Mesothelial cell of epicardium (in vitro differentiated cells): ENCODE measurements at places on chromosomes 11 and 22. TPM values are rescaled to one million over a fixed set of nuclear protein-coding genes. Genes with fewer than 3 reads are reported as not detected.

The CHRM1 gene
- 0.09 to 0.72 TPM (median 0.11 TPM) in 3 replicates for total RNA-seq

The SLC17A6 gene
- not detected in 3 replicates for total RNA-seq

DNA sequence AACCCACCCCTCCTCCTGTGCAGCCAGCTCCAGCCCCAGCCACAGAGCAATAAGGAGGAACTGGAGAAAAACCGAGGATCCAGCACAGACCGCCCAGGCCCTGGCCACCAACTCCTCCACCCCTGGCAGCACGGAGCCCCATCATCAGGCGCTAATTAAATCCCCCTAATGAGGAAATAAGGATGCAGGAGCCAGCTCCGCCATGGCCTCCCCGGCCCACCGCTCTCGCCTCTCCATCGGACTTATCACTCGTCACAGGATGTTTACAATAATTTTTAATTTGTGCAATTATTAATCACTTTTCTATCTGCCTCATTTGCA lies 42.6 kb downstream of the BUD13 start:
- H3K36me3 ChIP-seq = no peaks in the 10 kb centered on the region
- H3K4me3 ChIP-seq = no peak overlapping the region
- no peak for DNase-seq
- peaks cover 3% of the 10 kb centered on the region for H3K4me1 ChIP-seq
- H3K27ac ChIP-seq = no peak overlapping the region

DNA sequence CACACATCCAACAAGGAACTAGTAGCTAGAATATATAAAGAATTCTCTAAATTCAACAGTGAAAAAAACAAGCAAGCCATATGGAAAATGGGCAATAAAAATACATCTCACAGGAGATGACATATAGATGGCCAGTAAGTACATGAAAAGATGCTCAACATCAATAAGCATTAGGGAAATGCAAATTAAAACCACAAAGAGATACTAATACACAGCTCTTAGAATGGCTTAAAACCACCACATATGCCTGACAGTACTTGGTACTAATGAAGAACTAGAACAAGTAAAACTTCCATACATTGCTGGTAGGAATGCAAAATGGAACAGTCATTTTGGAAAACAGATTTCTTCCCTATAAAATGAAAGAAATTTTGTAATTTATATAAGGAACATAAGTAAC lies 71.6 kb upstream of the GAB2 start:
- no peaks in the 10 kb centered on the region for H3K4me1 ChIP-seq
- no peaks in the 10 kb centered on the region for H3K27me3 ChIP-seq
- H3K27ac ChIP-seq = no peak overlapping the region
- peaks cover 37% of the 10 kb centered on the region for H3K36me3 ChIP-seq
- no peak overlapping the region for H3K4me3 ChIP-seq
- no peak for DNase-seq

DNA sequence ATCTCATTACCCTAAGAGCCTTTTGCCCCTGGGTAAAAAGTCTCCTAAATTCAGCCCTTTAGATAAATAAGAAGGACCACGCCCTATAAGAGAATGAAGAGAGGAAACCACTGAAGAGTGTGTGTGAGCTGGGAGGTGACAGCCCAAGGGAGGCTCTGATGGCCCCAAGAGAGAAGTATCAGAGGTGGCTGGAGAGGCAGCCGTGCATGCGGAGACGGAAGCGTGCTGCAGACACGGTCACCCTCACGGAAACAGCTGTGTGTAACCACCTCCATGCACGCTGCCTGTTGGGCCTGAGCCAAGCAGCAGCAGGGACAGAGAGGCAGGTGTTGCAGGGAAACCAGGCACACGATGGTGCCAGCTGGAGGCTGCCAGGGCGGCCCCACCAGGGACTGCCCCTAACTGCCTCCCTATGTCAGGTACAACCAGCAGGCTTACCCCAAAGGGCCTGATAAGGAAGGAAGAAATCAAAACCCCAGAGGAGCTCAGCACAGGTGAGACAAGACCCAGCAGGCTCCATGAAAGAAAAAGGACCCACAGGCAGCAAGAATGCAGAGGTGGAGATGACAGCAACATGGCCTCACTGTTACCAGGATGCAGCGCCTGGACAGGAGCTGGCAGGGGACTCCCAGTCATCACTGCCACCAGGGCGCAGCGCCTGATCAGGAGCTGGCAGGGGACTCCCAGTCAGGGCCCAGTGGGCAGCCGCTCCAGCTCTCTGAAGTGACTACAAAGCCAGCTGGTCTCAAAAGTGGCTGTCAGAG lies 7.8 kb downstream of the LARGE2 start:
- H3K27me3 ChIP-seq = peaks cover 11% of the 10 kb centered on the region
- no peak overlapping the region for H3K4me3 ChIP-seq
- H3K36me3 ChIP-seq = peaks cover 16% of the 10 kb centered on the region
- DNase-seq = no peak
- no peak overlapping the region for H3K27ac ChIP-seq
- peaks cover 4% of the 10 kb centered on the region for H3K4me1 ChIP-seq

DNA sequence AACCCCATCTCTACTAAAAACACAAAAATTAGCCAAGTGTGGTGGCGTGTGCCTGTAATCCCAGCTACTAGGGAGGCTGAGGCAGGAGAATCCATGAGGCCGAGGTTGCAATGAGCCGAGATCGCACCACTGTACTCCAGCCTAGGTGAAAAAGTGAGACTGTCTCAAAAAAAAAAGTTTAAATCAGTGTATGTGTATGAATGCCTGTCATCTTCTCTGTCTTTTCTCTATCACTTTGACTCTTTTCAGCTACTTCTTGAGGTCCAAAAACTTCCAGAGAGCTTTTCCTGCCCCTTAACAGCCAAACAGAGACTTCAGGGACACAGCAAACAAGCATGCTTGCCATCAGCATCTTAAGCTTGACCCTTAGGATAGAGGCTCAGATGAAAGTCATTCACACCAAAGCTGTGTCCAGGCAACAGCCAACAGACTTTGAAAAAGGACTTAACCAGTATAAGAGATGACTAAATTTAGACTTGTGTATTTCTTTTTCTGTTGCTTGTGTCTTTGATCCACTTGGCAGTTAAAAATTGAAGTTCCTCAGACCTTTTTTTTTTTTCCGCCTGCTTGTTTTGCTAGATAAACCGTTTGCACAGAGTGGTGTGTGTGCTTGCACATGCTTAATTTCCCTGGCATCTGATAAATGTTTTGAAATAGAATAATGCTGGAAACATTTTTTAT lies 151.9 kb downstream of the DBX1 start:
- H3K36me3 ChIP-seq = no peaks in the 10 kb centered on the region
- H3K27me3 ChIP-seq = no peaks in the 10 kb centered on the region
- H3K4me3 ChIP-seq = no peak overlapping the region
- peaks cover 15% of the 10 kb centered on the region for H3K4me1 ChIP-seq
